EL (cell line): ENCODE measurements at places on chromosomes 4 and X.

DNA sequence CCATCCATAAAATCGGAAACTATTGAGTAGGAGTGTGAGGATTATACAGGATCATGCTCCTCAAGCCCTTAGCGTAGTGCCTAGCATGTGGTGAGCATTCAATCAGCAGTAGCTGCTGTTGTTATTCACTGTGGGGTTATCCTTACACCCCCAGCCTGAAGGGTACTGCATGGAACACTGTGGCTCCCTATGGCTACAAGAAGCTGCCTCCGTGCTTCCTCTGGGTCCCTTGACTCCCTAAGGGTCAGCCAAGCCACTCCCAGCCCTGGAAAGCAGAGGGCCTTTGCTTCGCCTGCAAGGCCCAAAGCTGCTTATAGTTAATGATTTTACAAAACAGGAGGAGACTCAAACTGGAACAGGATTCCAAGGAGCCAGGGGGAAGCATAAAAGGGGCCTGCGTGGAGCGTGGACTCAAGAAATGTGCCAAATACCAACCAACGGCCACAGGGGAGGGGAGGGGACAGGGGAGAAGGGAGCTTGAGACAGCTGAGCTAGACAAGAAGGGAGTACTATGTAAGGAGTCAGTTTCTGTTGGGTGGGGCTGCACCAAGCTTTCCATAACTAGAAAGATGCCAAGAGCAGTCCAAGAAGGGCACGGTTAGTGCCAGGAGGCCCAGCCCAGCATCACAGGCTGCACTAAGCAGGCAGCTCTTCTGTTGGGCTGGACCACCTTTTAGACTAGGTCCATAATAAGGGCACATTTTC, 15.9 kb downstream of the SEPTIN6 start:
- DNase-seq: no peak

DNA sequence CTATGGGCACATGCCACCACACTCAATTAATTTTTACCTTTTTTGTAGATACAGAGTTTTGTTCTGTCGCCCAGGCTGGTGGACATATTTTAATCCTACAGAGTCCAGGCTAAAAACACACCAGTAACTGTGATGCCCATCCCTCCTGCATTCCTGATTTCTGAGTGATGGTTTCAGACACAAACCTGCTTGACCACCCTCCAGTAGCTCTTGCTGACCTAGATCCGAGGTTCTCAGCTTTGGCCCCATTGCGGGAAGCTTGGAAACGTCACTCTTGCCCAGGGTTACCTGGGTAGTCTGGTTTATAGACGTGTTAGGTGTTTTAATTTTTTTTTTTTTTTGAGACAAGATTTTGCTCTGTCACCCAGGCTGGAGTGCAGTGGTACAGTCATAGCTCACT, 7.5 kb downstream of the CD99 start:
- no peak for DNase-seq

DNA sequence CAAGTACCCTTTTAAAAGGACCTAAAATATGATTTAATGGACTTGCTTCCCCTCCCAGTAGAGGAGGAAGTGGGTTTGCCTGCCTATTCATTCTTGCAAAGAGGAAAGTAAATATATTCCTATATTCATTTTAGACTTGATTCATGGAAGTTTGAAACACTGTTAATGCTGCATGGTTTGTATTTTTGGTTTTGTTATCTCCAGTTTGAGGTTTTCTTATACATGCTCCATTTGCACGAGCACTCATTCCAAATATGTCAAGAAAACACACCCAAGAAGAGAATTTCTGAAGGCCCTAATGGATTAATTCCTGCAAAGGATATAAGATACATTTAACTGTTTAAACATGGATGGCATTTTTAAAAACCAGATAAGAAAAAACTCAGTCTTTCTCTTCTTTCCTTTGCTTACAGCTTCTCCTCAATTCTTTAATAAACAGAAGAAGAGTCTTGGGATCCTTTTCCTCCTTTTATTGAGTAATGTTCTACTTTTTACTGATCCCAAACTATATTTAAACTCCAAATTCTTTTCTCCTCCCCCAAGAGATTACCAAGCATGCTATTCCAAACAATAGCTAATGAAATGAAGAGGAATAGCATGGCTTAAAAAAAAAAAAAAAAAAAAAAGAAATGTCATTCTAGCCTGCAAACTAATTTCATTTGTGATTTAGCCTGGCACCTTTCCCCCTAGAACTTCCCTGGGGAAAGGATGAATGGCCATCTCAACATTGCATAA, 54.6 kb upstream of the LDB2 start:
- DNase-seq: no peak

- DNase-seq: peak; percentile 18
These were observed 52.7 kb downstream of the TMEM131L start for GRCh38 chr4:153518637-153519389.

- DNase-seq: no peak
These were observed 52.7 kb downstream of the NPY1R start for GRCh38 chr4:163279713-163280112.

GRCh38 chr4:18419780-18420179, 398.2 kb upstream of the LCORL start:
- no peak for DNase-seq

DNA sequence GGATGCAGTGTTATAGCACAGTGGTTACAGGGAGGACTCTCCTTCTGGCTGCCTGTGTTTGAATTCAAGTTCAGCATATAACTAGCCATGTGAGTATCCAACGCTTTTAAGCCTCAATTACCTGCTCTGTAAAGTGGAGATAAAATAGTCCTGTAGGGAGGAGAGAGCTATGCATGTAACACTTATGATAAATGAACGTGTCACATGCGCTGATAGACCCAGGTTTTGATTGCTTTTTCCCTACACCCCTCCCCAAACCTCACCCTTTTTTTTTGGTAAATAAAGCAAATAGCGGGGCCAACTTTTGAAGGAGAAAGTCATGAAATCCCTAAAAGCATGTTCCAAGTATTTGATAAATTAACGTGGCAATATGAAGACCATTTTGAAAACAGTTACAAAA, 20.4 kb upstream of the AMELX start:
- DNase-seq: no peak
